ENCODE measurements at places on chromosomes 6 and 20.

- DNase-seq: no peak
Observed at GRCh38 chr20:62780696-62781095, 15.6 kb upstream of the MRGBP start.

DNA sequence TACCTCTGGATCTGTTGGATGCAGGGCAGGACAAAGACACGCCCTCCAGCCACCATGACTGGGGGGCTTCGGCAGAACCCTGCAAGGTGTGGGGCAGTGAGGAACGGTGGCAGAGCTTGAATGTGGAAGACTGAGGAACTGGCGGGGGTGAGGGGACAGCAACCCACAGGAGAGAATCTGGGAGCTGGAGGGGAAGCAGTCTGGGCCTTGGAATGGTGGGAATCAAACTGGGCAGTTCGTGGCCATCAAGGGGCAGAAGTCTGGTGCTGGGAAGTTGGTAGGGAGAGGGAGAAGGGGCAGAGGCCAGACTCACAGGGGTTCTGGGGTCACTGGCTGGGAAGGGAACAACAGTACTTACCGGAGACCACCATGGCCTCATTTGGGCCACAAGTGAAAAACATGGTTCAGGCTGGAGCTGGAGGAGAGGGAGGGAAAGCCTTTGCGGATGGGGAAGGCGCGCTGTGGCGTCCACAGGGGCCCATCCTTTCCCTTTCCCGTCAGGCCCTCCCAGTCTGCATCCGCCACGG is 635 bp downstream of the FLOT1 start:
- DNase-seq: no peak

DNA sequence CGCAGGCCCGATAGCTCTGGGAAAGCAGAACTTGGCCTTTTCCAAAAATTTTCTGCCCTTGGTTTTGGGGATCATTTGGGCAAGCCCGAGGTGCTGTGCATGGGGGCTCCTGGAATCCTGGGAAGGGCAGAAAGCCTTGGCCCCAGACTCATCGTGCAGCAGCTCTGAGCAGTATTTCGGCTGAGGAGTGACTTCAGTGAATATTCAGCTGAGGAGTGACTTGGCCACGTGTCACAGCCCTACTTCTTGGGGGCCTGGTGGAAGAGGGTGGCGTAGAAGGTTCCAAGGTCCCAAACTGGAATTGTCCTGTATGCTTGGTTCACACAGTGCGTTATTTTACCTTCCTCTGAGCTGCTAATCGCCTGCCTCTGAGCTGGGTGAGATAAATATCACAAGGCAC is 1.1 kb upstream of the BMP2 start:
- no peak for DNase-seq

DNA sequence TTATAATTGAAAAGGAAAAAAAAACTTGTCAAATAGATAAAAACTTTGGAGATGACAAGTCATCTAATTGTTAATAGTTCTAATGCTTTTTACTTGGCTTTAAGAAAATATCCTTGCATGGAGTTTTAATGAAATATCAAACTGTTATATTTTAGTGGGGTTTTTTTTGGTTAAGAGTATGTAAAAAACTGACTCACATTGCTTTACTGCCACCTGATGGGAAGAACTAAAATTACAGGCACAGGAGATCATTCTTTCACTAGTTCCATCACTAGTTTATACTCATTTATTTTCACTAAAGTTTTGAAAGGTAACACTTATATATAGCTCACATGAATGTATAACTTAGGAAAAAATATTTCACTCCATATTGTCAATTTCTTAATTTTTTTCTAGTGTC is 309.1 kb downstream of the LMBRD1 start:
- no peak for DNase-seq

DNA sequence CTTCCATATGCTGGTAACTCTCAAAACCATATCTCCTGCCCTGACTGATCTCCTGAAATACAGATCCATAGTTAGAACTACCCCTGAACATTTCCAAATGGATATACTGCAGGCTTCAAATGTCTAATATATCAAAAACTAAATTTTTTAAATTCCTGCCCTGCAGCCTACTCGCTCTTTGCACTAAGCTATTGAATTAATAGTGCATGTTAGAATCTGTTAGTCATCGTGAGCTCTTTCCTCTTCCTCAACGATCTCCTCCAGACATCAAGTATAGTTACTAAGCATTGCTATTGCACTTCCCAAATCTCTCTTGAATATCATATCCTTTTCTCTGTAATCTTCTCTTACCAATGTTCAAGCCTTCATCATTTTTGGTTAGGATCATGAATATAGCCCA is 26.0 kb upstream of the RSPO3 start:
- DNase-seq: no peak

- DNase-seq: no peak
Observed at GRCh38 chr20:15379681-15380296, 1042.4 kb upstream of the FLRT3 start.

- DNase-seq: peak; percentile 7
Observed at GRCh38 chr6:97068211-97068610, 143.7 kb downstream of the KLHL32 start.

DNA sequence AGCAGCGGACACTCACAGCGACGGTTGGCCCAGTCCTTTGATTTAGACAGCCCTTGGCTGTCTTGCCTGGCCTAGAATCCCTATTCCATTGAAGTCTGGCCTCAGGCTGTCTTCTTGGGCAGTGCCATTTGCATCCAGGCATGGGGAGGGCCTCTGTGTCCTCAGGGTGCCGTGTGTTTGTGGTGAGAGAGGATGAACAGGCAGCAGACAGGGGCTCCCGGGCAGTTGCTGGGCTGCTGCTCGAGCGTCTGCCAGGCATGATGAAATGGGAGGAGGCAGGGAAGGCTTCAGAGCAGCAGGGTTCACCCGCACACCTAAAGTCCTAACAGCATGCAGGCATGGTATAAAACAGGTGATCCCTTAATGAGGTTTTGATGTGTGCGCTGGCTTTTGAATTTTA is 126.9 kb downstream of the SOBP start:
- DNase-seq: no peak

DNA sequence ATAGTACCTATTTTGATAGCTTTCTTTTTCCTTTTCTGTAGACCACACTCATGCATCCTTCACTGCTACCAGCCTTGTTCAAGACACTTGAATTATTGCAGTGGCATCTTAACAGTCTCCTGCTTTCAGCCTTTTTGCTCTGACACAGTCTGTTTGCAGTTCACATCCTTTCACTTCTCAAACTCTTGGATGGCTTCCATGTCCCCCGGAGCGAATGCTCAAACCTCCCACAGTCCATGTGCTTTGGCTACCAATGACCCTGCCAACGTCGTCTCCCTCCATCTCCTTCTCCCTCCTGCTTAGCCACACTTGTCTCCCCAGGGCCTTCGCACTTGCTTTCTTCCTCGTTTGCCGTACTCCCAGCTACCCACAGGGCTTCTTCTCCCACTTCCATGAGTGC is 270.0 kb upstream of the ZFP64 start:
- no peak for DNase-seq

Measured in thymus (tissue), 14 donors.